SIG-M5 (cell line): ENCODE measurements at places on chromosomes 5 and 9.

DNA sequence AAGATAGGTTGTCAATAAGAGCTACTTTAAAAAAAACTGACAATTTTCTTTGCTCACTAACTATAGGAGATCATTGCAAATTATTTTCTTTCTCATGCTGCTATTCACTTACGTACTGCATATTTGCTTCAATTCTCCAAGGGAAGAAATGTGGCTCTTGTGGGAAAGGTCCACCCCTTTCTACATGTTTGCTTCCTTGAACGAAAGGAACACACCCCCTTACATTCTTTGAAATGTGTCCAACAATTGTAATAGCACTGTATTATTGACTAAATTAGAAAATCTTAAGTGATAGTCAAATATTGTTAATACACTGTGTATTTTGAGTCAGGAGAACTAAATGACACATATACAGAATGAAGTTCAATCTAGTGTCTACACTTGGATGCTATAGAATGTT, 5.2 kb downstream of the MEF2C start:
- no peak for DNase-seq

DNA sequence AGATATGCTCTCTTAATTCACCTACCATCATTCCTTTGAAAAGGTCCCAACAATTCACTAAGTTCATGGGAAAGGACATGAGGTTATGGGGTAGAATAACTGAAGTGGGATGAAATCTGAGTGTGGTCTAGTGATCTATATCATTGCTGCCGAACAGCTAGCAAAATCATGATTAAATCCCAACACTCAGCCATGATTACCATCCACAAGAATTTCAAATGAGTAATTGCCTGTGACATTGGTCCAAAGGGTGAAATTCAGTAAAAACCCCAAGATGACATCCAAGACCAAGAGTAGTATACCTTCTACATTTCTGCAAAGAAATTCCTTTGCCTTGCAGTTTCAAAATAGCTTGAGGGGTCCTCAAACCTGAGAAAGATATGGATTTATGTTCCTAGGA, 225.6 kb downstream of the SPOCK1 start:
- no peak for DNase-seq

DNA sequence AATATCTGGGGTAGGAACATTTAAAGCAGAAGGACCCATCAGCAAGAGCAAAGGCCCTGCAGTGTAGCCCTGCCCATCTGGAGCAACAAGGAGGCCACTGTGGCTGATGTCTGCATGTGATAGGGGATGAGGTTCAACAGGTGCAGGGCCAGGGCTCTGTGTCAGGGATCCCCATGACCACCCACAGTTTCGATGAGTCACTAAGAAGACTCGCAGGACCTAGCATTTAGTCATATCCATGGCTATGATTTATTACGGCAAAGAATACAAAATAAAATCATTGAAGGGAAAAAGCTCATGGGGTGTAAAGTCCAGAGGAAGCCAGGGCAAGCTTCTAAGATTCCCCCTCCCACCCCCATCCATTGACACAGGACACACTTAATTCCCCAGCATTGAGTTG, 188.6 kb downstream of the ADGRV1 start:
- no peak for DNase-seq

DNA sequence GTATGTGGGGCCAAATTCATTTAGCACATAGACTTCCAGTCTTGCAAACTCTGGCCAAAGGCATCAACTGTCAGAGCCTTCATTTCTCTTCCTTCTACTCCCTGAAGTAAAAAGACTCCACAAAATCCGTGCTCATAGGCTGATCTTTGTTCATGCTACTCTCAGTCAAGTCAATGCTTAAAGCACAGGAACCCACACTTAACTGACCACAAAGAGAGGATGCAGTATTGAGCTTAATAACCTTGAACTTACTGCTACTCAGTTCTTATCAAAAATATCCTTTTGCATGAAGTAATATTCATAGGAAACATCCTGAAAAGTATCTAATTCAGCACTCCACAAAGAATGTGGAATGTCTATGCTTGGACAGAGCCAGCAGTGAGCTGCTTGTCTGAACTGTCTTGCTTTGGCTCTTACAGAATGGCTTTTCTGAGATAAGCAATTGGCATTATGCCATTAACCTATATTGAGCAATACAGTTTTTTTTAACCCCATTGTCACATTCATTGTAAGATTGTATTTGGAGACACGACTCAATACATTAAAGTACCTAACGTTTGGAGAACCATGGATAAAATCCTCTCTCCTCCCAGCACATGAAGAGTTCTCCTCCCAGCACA, 21.7 kb downstream of the LPAR1 start:
- DNase-seq: no peak

GRCh38 chr5:124544366-124545055, 201.9 kb downstream of the ZNF608 start:
- no peak for DNase-seq

GRCh38 chr5:134749415-134749814, 9.2 kb upstream of the DDX46 start:
- no peak for DNase-seq

- DNase-seq: no peak
These were observed 382.4 kb downstream of the CDK5RAP2 start for GRCh38 chr9:120197605-120198004.
